Activated CD8-positive, alpha-beta memory T cell treated with anti-CD3 and anti-CD28 coated beads, Interleukin-2, amount 50 U/mL, for 4 hours (primary cell): ENCODE measurements at places on chromosomes 1 and 21.

DNA sequence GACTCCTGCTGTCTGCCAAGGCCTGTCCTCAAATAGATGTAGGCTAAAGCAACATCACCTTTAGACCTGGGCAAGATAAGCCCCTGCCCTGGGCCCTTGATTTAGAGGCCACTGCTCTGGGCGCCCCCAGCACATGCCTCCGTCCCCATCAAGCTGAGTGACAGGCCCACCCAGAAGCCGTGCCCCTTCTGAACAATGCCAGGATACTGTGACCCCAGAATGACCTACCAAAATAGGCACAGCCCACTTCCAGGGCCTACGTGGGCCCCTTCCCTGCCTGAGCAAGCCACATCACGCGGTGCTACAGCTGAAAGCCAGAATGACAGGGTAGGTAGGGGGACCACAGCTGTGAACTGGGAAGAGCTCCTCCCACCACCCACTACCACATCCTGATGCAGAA lies 24.7 kb upstream of the BECN2 start:
- no peak for DNase-seq

GRCh38 chr1:243848858-243849420 lies 1.1 kb downstream of the AKT3 start:
- DNase-seq: peak; percentile 37

GRCh38 chr1:204154568-204155255 lies 2.9 kb upstream of the ETNK2 start:
- no peak for DNase-seq

DNA sequence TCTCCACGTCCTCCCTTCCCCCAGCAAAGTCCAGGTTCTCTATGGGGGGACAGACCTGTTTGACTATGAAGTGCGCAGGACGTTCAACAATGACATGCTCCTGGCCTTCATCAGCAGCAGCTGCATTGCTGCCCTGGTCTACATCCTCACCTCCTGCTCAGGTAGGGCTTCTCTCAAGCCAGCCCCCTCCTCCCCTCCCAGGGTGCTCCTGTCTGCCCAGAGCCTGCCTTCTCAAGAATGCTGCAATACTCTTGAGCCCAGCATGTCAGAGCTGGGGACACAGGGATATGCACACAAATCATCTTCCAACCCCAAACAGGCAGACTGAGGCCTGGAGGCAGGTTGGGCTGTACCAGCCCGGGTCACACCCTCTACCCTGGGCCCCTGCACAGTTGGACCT lies 35.4 kb downstream of the DISP3 start:
- DNase-seq: no peak

- DNase-seq: no peak
Measured at GRCh38 chr1:8476006-8476405, 158.1 kb downstream of the SLC45A1 start.

- no peak for DNase-seq
Measured at GRCh38 chr21:39078322-39079065, 104.8 kb downstream of the PSMG1 start.

- no peak for DNase-seq
Measured at GRCh38 chr1:219323426-219323825, 149.7 kb downstream of the LYPLAL1 start.

DNA sequence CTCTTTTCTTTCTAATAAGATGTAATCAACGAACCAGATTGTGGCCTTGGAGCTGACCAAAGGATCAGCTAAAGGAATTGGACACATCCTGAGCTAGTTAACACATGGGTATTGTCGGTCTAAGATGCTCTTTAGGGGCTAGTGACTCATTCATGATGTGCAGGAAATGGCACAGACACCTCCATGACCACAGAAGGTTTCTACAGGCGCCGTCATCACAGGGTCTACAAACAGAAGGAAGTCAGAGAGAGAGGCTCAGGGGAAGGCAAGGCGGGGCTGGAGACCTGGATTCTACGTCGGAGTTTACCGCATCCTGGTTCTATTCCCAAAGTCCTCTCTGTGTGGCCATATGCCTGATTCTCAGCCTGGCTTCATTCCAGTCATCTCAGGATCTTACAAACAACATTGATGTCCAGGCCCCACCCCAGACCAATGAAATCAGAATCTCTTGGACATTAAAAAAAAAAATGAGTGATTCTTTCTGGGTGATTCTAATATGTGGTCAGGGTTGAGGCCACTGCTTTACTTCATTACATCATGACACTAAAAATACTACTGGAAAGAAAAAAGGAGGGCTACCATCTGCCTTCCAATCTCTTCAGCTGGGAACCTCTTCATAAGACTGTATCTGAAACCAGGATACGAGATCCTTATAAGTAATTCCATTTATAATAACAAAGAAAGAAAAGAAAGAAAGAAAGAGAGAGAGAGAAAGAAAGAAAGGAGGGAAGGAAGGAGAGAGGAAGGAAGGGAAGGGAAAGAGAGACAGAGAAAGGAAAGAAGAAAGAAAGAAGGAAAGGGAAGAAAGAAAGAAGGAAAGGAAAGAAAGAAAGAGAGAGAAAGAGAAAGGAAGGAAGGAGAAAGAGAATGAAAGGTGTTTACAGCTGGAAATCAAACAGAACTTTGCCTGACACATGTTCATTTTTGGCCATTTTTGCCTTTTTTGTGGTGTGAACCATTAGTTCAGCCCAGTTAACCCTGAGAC lies 11.6 kb upstream of the KCNJ15 start:
- DNase-seq: peak; percentile 39

GRCh38 chr1:51877434-51878307 lies 856 bp downstream of the NRDC start:
- no peak for DNase-seq

DNA sequence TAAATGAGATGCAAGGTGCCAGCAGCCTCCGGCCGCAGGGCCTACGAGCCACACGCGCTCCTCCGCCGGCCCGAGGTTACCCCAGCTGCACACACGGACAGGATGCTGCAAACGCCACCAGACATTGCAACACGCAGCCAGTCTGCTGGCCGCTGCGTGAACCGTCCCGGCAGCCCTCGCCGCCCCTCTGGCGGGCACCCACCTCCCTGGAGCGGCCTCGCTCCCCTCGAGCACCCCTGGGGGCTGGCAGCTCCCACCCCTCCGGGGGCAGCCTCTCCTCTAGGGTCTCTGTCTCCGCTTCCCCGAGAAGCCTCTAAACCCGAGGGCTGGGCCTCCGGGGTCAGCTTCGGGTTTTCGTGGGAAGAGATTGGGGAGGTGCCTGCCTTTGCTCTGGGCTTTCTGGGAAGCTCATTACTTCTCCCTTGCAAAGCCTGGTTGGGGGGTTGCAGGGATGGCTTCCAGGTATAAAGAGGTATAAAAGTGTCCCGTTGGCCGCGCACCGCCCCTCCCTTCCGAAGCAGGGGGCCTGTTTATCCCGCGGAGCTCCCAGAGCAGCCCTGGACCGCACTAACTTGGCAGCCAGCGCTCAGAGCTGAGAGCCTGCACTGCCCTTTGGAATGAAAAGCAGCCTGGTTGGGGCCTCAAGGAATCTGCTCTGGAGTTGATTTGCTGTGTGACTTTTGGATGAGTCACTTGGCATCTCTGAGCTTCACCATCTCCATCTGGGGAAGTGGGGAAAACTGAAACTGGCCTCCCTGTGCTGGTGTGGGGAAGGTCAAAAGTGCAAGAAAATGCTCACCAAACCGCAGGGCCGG lies 21.8 kb downstream of the DHRS3 start:
- DNase-seq: no peak

DNA sequence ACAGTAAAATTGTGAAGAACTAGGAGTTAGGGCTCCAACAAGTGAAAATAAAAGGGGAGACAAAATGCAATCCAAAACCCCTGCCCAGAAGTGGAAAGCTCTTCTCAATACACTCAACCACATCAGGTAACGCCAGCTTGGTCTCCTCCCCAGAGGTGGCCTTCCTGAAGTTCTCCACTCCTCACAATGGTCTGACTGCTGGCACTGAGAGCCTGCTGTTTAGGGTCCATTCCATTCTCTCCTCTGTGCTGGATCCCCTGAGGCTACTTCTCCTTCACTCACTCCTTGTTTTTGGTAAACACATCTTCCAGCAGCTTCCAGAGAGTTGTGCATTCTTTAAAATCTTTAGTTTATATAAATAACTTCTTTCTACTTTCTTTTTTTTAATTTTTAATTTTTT lies 189.5 kb downstream of the KCNT2 start:
- no peak for DNase-seq

DNA sequence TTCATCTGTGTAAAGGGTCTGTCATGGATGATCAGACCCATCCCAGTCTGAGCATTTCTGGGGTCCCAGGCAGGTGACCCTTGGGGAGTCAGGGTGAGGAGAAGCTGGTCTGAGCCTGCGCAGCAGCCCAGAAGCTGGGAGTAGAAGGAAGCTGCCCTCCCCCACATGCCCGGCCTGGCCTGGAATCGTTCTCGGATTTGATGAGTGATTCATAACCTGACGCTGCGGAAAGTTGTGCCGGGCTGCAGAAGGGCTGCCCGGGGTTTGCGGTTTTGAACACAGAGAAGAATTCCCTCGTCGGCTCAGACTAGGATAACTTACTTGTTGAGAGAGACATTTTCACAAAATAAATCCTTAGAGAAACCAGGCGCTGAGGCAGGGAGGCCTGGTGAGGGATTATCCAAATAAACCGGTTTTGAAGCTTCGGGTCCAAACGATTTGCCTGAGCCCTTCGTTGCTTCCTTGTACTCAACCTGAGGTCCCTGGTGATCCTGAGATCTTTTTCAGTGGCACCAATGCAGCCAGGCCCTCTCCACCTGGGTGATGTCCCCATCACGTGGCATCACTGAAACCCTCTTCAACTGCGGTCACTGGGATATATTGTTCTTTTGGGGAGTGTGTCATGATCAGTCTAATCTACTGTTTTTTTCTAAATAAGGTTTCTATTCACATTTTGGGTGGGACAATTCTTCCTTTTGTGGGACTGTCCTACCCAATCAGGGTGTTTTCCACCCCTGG lies 29.2 kb downstream of the EPHB2 start:
- DNase-seq: no peak

DNA sequence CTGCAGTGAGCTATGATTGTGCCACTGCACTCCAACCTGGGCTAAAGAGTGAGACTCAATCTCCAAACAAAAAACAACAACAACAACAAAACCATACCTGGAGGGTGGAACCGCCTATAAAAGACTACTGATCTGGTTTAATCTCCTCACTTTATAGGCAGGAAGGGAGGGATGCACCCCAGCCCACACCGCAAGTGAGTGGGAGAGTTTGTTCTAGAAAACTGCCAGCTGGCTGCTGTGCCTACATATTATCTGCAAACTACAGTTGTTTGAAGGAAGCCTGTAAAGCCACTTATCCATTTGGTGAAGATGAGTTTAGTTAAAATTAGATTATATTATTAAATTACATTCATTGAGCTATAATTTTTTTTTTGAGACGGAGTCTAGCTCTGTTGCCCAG lies 9.1 kb upstream of the SRSF10 start:
- DNase-seq: no peak

- no peak for DNase-seq
Measured at GRCh38 chr1:162649583-162649982, 17.3 kb downstream of the DDR2 start.

DNA sequence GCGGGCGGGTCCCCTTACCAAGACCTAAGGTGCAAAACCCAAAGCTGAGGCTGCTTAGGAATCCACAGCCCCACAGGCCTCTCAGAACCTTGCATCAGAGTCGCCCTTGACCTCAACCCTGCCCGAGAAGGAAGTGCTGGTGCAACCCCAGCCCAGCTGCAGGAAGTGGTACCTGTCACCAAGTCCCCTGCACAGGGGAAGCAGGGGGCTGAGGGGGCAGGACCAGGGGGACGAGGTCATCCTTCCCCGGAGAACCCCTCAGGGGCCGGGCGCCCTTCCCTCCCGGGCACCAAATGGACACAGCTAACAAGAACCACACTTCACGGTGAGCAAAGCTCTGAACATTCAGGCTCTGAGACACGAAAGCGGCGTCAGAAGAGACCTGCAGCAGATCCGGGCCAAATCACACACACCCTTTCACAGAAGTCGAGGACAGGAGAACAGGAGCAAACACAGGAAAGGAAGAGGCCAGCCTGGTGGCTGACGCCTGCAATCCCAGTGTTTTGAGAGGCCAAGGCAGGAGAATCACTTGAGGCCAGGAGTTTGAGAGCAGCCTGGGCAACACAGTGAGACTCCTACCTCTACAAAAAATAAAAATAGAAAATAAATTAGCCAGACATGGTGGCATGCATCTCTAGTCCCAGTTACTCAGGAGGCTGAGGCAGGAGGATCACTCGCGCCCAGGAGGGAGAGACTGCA lies 6.4 kb downstream of the ITGB2 start:
- DNase-seq: peak; percentile 52

DNA sequence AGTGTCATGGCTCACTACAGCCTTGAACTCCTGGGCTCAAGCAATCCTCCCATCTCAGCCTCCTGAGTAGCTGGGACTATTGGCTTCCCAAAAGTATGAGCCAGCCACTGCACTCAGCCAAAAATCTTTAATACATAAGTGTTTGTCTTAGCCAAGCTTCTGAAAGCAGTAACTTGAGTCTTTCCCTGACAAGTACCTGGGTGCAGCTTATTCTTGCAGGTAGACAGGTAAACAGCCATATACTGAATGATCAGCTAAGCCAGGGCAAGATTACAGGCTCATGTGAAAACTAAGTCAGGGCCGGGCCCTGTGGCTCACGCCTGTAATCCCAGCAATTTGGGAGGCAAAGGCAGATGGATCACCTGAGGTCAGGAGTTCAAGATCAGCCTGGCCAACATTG lies 7.8 kb downstream of the MEAF6 start:
- DNase-seq: no peak

DNA sequence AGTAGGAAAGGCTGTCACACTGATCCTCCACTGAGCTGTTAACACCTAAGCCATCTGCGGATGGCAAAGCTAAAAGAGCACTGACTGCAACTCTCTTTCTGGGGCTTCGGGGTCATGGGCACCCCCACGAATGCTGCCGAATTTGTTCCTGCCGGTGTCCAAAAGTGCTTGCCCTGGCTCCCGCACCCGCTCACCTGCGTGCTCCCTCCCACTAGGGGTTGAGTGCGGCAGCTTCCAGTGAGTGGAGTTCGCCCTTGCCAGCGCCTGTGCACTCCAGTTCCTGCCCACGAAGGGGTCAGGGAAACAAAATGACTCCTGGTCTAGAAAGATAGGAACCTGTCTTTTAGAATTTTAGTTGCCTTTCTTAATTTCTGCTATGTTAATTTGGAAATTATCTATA lies 78.7 kb downstream of the IFI44 start:
- DNase-seq: no peak

- no peak for DNase-seq
Measured at GRCh38 chr21:27201197-27201596, 234.3 kb upstream of the ADAMTS5 start.
